ENCODE measurements at places on chromosomes 7 and 10.

DNA sequence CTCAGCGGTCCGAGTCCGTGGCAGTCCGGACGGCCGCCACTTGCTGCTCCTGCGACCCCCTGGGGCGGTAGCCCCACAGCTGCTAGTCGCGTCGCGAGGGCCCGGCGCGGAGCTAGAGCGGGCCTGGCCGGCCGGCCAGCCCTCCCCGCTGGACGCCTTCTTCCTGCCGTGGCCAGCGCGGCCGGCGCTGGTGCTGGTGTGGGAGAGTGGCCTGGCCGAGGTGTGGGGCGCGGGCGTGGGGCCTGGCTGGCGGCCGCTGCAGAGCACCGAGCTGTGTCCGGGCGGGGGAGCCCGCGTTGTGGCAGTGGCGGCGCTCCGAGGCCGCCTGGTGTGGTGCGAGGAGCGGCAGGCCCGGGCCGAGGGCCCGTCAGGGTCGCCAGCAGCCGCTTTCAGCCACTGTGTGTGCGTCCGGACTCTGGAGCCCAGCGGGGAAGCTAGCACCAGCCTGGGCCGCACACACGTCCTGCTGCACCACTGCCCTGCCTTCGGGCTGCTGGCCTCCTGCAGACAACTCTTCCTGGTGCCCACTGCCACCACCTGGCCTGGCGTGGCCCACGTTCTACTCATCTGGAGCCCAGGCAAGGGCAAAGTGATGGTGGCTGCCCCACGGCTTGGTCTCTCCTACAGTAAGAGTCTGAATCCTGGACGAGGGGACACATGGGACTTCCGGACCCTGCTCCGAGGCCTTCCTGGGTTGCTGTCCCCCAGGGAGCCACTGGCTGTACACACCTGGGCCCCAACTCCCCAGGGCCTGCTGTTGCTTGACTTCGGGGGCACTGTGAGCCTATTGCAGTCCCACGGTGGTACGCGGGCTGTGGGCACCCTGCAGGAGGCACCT is 631 bp downstream of the HPS6 start:
- DNase-seq = no peak

GRCh38 chr7:64965594-64965993 is 25.2 kb downstream of the ZNF117 start:
- no peak for DNase-seq

DNA sequence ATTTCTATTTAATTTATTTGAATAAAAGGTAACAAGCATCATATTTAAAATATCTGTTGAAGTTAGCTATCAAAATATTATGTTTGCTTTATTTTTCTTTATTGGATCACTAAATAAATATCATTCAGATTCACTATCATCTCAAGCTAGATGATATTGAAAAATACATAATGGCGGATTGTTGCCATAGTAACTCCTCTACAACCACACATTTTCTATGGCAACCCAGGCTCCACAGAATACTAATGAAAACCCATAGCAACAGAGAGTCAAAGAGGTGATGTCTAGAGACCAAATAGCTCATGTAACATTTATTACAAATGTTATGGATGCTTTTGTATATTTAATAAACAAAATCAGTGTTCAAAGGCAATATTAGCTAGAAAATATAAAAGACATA is 148.9 kb upstream of the CDK1 start:
- DNase-seq = no peak

DNA sequence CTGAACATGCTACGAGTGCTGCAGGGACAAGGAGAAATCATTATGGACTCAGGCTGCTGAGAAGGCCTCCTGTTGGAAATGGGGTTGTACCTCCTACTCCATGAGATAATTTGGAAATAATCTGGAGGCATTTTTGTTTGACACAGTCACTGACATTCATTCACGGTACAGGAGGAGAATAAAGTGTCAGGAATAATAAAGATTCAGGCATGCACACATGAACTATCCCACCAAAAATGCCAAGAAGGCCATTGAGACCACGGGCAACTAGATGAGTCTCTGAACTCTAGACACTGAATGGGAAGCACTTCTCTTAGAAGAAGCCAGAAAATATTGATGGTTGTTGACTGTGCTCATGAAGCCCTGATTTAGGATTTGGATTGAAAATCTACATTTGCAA is 220.9 kb upstream of the HABP2 start:
- no peak for DNase-seq

- no peak for DNase-seq
These were observed 303.7 kb downstream of the BAMBI start for GRCh38 chr10:28981007-28981406.

DNA sequence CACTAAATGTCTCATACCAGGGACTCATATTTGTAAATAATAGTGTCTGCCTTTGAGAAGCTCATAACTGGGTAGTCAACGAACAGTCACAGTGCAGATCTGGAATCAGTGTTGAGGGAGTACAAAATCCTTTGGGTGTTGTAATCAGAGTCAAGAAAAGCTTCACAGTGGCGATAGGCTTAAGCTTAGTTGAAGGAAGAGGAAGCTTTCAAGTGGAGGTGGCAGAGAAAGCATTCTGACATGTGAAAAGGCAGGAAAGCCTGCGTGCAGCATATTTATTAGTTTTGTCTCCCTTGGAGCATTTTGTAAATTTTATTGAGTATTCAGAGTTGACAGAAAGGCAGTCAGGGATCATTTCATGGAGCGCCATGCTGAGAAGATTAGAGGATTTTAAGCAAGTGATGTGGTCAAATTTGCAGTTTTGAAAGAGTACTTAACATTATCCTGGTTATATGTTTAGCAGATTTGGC is 104.9 kb downstream of the ADK start:
- no peak for DNase-seq

- DNase-seq = no peak
These were observed 7.7 kb downstream of the CTBP2 start for GRCh38 chr10:125152450-125153368.

DNA sequence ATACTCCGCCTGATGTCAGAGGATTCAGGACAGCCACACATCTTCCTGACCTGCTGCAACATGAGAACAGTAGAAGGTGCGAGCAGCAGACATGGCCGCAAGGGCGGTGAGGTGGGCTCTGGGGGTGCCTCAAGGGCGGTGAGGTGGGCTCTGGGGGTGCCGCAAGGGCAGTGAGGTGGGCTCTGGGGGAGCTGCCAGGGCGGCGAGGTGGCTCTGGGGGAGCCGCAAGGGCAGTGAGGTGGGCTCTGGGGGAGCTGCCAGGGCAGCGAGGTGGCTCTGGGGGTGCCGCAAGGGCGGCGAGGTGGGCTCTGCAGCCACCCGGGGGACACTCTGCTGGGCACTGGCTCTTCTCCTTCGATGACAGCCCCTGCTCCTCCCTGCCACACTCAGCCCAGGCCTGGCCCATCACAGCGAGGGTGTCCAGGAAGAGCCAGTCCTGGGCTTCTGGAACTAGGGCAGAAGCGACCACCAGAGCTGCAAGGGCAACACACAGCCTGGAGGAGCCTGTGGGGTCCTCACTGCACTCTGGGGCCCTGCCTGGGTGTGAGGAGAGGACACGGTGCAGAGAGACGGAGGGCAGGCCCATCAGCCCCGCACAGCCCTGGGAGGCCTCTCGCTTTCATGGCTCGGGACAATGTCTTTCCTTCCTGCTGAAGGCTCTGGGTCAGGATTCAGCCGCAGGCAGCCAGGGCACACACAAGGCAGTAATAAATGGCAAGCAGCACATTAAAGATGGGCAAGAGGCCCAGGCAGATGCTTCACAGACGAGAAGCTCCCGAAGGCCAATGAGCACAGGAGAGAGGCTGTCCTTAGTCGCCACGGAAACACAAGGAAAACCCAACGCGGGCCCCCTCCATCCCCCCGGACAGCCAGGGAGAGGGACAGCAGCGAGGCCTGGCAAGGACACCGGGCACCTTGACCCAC is 42.5 kb downstream of the STK32C start:
- no peak for DNase-seq

DNA sequence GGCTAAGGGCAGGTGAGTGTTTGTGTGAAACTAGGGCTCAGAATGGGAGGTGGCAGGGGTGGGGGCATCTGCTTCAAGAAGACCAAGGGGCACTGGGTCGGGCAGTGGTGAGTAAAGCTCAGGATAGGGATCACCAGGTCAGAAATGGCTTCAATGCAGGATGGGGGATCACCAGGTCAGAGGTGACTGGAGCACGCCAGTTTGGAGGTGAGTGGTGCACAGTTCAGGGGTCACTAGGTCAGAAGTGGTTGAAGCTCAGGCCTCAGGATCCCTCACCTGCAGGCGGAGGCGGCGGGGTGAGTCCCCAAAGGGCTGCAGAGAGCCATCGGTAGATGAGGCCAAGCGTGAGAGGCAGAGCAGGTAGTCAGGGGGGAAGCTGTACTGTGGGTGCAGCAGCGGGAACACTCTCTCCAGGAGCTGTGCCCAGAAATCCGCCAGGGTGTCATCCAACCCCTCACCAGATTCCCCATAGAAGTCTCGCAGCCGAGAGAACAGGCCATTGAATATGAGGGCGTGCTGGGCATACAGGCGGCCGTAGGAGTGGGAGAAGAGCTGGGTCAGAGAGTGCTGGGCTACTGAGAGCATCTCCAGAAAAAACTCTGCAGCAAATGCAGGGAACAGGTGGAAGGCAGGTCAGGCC is 1.8 kb downstream of the GPC2 start:
- DNase-seq = no peak

GRCh38 chr7:143497008-143497795 is 19.5 kb downstream of the TAS2R41 start:
- no peak for DNase-seq

DNA sequence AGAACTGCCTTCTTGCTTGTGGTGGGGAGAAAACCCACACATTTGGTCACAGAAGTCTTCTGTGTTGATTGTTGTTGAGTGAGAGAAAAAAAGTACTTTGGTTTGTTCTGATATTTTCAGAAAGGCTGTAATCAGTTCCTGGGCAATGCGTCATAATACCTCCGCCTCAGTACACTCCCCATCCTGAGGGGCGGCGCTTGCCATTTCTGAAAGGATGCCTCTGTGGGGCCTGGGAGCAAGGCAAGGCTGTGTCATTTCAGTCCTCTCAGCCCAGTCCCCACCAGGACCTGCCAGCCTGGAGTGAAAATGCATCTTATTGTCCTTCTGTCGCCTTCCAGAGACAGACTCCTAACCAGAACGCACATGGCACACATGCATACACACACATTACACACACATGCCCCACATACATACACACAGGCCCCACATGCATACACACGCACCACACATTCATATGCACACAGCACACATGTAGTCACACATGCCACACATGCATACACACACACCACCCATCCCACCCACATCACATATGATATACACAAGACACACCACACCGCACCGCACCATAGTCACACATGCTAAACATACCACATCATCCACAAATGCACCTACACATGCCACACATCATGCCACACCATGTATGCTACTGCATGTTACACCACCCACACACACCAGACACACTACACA is 90.0 kb downstream of the CXCL12 start:
- no peak for DNase-seq

DNA sequence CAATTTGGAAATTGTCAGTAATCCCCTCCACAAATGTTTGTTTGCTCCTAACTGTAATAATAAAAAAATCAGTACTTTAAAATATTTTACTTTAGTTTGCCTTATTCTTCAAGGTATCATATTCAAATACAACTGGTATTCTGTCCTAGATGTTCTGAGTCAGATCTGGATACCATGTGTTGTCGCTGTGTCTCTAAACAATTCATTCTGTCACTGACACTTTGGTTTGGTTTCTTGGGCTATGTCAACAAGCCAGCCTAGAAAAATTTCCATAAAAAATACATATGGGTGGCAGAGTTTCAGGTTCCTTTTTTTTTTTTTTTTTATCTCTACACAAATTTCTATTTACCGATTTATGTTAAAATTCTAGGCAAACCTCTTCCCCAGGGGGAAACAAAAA is 33.2 kb upstream of the SEMA3D start:
- DNase-seq = no peak

GRCh38 chr7:17948526-17949238 is 8.4 kb upstream of the SNX13 start:
- DNase-seq = no peak

- no peak for DNase-seq
These were observed 29.0 kb upstream of the IL6 start for GRCh38 chr7:22697876-22698606.

GRCh38 chr7:44279731-44280505 is 45.5 kb downstream of the CAMK2B start:
- no peak for DNase-seq

GRCh38 chr10:25405871-25406270 is 231.1 kb downstream of the GPR158 start:
- DNase-seq = no peak

DNA sequence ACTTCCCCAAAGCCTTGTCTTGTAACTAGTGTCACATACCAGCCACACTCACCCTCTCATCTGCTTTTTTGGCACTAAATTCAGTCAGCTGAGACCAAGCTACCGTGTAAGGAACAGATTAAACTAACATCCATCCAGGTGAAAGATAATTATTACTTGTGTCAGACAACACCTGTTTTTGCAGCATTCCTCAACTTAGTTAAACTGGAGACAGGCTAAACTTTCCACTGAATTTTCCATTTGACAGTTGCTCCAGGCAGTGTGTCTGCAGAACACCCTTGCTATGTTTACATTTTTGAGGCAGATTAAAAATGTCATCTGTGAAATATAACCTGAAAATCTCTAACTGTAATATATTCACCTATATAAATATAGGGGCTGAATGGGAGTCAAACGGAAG is 73.6 kb downstream of the CYP26A1 start:
- DNase-seq = no peak

DNA sequence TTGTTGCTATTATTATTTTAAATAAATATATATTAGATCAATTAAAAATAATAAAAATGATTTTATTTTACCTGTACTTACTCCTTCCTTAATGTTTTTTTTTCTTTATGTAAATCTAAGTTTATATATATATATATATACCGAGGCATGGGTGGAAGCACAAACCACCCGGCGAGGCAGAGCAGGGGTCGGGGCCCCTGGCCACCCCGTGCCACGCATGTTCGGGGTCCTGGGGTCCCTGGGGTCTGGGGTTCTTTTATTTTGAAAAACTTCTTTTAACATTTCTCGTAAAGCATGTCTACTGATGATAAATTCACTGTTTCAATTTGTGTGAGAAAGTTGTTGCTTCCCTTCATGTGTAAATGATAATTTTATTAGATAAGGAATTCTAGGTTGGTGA is 976.1 kb downstream of the REEP3 start:
- DNase-seq = no peak

DNA sequence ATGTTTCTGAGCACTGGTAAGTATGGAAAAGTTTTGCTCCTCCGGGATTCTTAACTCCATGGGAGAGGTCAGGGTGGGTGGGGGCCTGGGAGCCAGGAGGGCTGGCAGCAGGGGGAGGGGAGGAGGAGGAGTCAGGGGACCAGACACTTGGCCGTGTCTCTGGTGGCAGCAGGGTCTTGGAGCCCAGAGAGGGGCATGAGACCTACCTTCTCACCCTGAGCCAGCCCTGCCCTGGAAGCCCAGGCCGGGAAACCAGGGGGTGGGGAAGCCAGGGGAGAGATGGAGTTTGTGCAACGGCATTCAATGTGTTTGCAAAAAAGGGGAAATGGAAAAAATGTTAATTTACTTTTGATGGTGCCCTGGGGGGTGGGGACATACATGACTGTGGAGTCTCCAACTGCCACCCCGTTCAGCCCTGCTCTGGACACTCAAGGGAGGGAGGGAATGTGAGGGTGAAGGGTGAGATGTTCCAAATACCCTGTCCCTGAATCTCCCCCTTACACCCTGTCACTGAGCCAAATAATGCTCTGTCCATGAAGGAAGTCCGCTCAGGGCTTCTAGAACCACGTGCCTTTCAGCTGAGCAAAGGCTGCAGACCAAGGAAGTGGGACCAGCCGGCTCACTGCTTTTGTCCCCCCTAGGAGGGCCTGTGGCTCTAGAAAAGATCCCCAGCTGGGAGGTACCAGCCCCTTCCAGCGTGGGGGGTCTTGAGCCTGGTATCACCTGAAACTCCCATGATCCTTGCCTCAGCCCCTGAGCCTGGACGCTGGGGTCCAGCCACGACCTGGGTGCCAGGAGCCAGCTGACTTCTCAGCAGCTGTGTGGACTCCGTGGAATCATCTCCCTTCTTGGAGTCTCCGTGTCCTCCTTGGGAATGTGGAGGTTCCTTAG is 48.3 kb downstream of the TMEM270 start:
- DNase-seq = no peak
